ENCODE measurements at places on chromosomes 6 and 20. TPM values are rescaled to one million over a fixed set of nuclear protein-coding genes. Genes with fewer than 3 reads are reported as not detected.

DNA sequence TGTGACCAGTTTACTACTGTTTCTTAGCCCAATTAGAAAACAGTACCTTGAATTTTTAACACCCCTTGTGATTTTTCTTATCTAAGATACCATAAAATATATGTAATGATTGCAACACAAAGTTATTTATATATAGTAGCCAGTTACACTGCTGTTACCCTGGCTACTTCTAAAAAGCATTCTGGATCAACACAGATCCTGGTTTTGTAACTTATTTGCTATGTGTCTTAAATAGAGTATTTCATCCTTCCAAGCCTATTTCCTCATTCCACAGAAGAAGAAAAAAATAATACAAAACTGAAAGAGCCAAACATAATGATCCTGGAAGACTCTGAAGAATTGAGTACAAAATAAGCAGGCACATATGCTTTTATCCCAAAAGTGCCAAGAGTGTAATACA, 19.0 kb upstream of the GSTA4 start:
- DNase-seq = no peak

DNA sequence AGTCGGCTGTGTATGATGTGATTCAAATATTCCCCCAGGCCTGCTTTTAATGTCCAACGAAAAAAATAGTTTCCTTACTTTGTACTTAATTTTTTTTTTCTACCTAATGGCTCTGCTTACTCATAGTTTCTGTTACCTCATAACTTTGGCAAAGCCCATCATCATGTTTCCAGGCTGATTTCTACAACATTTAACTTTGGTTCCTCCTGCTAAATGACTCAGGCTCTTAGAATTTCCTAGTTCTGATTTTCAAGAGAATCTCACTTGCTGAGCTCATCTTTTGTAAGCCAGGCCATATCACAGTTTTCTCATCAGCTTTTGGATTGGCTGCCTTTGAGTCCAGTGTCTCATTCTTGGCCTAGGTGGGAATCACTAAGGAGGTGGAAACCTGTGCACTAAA, 323.1 kb downstream of the HDGFL1 start:
- no peak for DNase-seq

DNA sequence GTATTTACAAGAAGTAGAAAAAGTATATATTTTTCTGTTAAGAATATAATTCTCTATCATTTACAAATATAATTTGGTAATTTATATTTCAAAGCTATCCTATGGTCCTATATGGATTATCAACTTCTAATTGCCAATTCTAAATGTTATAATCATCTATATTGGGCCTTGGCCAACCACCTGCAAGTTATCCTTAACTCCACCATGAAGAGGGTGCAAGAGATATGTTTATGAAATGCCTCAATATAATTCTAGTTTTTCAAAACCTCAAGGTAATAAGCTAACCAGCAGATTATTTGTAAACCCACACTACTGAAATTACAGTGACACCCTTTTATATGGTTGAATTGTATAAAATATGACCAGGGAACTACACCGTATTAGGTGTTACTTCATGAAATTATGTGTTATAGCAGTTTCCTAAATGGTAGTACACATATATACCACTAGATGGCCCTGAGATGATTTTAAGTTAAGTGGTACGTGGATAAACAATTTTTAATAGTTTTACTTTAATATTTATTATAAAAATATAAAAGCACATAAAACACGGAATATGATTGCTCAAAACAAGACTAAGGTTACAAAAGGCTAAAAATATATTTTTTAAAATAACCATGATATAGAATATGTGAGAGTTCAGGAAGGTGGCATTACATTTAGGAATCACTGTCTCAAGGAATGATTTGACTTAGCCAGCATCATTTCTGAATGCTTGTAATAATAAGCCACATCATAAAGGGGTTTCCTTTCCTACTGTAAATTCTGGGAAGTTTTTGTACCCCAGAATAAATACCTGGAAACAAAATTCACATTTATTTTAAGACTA, 9.8 kb upstream of the PNISR start:
- DNase-seq = no peak

DNA sequence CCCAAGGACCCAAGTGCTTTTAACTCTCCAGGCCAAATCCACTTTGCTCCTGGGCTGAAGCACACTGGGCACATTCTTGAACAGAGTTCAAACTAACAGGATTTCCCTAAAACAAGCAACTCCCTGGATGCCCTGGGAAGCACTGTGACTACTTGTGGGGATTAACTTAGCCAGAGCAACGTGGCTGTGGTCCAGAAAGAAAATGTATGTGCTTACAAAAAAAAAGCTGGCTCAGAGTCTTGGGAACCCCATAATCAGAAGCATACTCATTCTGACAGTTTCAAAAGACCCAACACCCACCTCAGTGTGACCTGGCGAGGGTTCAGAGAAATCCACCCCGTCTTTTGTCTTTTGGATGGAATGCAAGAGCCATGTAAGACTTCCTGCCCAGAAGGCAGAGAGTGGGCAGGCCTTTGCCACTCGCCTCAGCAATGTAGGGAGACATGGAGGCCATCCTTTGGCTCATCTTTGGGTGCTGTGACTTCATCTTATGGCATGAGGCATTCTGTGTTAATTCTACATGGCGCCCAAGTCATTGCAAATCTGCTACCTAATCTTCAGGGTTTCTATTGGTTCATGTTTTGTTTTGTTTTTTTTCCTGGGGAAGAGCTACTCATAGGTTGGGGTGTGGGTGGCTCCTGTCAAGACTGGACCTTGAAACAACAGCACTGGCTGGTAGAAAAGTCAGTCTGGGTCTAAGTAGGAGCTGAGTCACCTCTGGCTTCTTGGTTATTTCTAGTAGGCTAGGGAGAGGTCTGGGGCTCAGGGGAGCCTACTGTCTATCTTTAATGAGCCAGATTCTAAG, 248.6 kb upstream of the SUPT3H start:
- no peak for DNase-seq

GRCh38 chr6:32082935-32083334, 26.2 kb downstream of the TNXB start:
- peak; percentile 93 for DNase-seq

PHACTR3 gene
- 0.86 TPM for total RNA-seq

MATN4 gene
- not detected for total RNA-seq

Data from right atrium auricular region (tissue), 2 donors.